NCI-H146 (cell line): ENCODE measurements at places on chromosomes 12 and 14.
A peak's percentile ranks its signal among the peaks of the same experiment; 100 is the strongest.

GRCh38 chr12:109696485-109697269, 16.9 kb upstream of the FAM222A start:
- DNase-seq: no peak

DNA sequence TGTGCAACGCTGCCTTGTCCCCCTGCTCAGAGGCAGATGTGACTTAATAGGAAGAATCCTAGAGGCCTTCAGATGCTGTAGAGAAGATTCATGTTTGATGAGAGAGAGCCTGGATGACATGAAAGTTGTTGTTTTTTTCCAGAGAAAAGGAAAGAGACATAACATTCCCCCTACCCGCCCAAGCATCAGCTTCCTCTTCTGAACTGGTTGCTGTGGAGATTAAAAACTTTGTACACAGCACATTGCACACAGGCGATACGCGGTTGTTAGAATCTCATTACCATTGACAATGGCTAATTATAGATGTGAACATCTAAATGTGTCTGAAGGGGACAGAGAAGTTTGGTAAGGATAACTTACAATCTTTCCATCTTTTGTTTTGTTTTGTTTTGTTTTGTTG, 13.6 kb upstream of the ETFBKMT start:
- no peak for DNase-seq

- no peak for DNase-seq
Observed at GRCh38 chr12:27578689-27579372, 54.8 kb downstream of the PPFIBP1 start.

DNA sequence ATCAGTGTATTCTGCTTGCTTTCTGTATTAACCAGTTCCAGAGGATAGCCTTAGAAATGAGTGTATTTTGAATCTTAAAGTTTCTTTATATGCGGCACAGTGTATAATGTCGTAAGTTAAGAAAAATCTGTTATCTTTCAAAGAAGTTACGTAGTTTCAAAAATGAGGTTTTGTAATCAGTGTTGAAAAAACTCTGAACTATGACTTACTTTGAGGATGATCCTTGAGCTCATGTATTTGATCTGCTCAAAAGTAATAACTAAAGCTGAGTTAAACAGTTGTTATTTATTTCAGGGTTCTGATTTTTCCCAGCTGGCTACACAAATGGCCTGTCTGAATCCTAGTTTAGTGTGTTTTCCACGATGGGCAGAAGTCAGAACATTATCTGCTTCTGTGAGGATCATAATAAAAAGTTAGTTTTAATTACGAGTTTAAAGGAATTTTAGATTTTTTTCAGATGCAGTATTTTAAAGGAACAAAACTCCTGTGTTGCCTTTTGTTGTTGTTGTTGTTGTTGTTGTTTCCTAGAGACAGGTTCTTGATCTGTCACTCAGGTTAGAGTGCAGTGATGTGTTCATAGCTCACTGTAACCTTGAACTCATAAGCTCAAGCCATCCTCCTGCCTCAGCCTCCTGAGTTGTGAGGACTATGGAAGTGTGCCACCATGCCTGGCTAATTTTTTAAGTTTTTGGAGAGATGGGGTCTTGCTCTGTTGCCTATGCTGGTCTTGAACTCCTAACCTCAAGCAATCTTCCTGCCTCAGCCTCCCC, 52.9 kb downstream of the GPATCH2L start:
- no peak for DNase-seq

- DNase-seq: no peak
Observed at GRCh38 chr14:61184112-61184511, 97.0 kb downstream of the TMEM30B start.

- DNase-seq: no peak
Observed at GRCh38 chr12:47705229-47705565, 633 bp downstream of the RPAP3 start.

GRCh38 chr14:104642540-104642868, 37.9 kb upstream of the TMEM179 start:
- no peak for DNase-seq

DNA sequence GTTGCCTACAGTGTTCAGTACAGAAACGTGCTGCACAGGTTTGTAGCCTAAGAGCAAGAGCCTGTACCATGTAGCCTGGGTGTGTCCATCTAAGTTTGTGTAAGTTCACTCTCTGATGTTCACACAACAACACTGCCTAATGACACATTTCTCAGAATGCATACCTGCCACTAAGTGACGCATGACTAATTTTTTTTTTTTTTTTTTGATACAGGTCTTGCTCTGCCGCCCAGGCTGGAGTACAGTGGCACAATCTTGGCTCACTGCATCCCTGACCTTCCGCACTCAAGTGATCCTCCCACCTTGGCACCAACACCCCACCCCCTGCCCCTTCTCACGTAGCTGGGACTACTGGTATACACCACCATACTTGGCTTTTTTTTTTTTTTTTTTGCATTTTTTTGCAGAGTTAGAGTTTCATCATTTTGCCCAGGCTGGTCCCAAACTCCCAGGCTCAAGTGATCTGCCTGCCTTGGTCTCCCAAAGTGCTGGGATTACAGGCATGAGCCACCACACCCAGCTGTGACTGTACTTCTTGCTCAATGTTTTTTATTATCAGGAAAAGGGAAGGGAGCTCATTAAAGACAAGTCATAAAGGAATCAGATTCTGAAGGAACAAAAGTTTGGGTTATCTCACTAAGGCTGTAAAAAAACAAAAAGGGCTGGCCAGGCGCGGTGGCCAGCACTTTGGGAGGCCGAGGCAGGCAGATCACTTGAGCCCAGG, 10.0 kb upstream of the CDC42BPB start:
- no peak for DNase-seq

DNA sequence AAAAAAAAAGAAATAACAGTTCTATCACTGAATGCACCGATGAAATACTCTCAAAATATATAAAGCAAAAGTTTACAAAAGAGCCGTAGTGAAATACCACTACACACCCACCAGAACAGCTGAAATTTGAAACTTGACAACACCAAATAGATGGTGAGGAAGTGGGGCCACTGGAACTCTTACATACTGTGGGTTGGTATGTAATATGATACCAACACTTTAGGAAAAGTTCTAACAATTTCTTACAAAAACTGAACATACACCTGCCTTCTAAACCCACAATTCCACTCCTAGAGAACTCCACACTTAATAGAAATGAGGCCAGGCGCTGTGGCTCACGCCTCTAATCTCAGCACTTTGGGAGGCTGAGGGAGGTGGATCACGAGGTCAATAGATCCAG, 14.1 kb downstream of the EIF5 start:
- no peak for DNase-seq

- no peak for DNase-seq
Observed at GRCh38 chr12:119749666-119750065, 81.7 kb downstream of the PRKAB1 start.

- DNase-seq: no peak
Observed at GRCh38 chr14:20679907-20680306, 4.5 kb upstream of the RNASE4 start.

DNA sequence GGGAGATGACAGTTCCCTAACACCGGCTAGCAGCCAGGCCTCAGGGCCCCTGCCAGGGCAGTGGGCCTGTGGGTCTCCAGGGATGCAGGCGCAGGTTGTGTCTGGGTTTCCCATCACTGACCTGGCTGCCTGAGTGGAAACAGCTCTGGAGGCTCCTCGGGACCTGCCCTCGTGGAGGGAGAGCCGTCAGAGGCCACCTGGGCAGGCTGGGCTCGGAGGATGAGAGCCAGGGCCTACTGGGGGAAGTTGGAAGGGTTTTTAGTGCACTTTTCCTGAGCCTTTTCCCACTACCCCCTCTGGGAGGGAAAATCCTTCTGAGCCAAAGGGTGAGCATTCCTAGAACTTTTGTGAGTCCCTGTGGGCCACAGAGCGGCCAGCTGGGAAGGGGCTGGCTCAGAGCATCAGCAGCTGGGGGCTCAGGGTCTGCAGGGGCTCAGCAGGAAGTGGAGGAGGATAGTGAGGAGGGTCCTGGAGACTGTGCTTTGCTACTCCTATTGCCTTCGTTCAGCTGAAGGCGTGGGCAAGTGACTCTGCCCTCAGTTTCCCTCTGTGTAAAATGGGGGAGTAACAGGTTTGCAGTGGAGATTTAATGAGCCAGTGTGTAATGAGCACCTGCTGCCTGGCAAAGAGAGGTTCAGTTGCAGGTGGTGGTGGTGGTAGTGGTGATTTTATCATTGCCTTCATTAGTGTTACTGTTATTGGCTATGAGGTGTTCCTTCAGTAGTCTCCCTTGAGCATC, 1.8 kb downstream of the SH2B3 start:
- no peak for DNase-seq

GRCh38 chr14:60420050-60420449, 65.8 kb downstream of the C14orf39 start:
- DNase-seq: no peak

- DNase-seq: no peak
Observed at GRCh38 chr12:65673732-65674131, 150.6 kb upstream of the HMGA2 start.

GRCh38 chr12:12032851-12033797, 37.6 kb upstream of the BCL2L14 start:
- peak; percentile 94 for DNase-seq
